ENCODE measurements at places on chromosomes 6 and 20. TPM values are rescaled to one million over a fixed set of nuclear protein-coding genes. Genes with fewer than 3 reads are reported as not detected.
A peak's percentile ranks its signal among the peaks of the same experiment; 100 is the strongest.

- DNase-seq = no peak
Measured at GRCh38 chr6:51028276-51028675, 209.6 kb downstream of the TFAP2B start.

- DNase-seq = peak; percentile 56
Measured at GRCh38 chr20:45456632-45457031, 12.9 kb upstream of the WFDC2 start.

- no peak for DNase-seq
Measured at GRCh38 chr20:32807706-32808105, 12.0 kb upstream of the MAPRE1 start.

Gene SLC35F1
- not detected for total RNA-seq

Data from left lobe of liver (tissue), 2 donors.